ENCODE measurements at places on chromosomes 7 and 10.
A peak's percentile ranks its signal among the peaks of the same experiment; 100 is the strongest.

DNA sequence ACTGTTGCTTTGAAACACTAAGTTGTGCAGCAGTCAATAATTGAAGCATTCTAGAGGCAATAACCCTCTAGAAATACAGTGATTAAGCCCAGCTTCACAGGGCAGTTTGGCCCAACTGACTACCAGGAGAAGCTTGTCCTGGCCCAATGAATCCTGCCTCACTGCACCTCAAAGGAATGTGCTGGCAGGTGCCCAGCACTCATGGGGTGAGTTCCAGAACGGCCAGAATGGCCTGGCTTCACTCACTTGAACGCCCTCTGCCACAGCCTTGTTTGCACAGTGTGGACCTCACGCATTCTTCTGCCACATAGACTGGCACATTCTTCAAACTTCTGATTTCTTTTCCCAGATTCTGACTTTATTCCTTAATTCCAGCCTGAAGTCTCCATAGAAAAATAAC lies 6.6 kb upstream of the ITIH2 start:
- no peak for DNase-seq

DNA sequence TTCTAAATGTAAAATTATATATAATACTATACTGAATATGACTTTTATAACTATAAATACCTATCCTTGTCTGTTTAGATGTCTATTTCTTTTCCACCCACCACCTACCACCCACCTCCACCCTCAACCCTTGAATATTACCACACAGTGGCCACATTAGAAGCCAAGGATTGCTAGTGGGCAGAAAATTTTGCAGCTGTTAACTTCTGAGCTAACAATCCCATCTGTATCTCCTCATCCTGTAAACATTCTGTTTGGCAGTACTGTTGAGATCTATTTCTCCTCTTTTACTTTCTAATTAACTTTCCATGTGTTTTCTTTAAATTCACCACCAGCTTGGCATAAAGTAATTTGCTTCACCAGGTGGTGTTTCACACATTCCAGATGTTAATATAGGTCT lies 281.1 kb upstream of the BMPER start:
- no peak for DNase-seq

DNA sequence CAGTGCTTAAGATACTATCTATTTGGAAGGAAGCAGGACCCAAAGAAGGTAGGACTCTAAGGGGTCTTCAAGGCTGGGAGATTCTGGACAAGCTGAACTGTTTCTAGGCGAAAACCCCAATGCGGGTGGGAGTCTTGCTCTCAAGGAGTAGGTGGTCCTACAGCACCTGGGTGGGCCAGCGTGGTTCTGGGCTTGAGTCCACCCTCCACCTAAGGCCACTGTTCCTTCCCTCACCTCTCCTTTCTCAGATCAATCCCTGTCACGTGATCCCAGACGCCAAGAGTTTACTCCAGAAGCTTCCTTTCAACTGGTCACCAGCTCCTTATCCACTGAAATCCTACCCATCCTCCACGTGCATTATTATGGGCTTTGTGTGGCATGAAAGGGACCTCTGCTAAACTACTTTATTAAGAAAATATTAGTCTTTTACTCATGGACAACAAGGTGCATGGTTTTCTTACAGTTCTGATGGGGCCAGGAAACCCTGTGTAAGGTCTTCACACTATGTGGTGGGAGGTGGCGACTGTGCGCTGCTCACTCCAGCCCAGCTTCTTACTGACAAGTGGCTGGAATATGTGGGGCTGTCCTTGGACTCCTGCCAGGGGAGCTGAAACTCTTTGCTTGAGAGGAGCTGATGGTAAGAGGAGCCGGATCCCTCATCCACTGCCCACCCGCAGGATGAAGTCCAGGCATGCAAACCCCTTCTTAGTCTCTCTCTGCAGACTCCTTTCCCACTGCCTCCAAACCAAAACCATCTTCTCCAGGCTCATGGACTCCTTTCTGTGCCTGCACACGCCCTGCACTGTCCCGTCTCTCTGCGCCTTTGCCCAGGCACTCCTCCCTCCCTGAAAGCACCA lies 1.6 kb downstream of the ZNF746 start:
- DNase-seq, result peak; percentile 58

GRCh38 chr7:12731214-12731656 lies 43.8 kb downstream of the ARL4A start:
- DNase-seq, result no peak

DNA sequence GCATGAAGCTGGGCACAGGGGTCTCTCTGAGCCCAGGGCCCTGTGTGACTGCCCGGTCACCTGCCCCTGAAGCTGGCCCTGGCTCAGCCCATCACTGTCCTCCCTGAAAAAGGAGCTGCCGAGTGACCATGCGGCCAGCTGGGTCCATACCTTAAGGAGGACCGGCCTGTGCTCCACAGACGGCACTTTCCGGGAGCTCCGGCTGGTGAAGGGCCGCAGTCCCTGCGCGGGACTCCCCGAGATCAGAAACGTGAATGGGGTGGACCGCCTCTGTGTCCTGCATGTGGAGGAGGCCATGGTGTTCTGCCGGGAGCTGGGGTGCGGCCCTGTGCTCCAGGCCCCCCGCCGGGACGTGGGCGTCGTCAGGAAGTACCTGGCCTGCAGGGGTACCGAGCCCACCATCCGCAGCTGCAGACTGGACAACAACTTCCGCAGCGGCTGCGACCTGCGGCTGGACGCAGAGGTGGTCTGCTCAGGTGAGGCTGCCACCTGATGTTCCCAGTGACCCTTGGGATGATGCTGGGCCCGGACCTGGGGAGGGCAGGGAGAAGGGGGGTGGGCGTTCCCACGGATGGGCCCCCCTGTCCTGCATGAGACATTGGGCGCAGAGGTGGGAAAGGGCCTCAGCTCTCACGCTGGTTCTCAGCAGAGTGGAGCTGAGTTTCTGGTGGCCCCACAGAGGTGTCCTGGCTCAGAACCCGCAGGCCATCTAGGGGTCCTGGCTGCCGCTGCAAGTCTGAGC lies 3.5 kb downstream of the SCART1 start:
- no peak for DNase-seq

DNA sequence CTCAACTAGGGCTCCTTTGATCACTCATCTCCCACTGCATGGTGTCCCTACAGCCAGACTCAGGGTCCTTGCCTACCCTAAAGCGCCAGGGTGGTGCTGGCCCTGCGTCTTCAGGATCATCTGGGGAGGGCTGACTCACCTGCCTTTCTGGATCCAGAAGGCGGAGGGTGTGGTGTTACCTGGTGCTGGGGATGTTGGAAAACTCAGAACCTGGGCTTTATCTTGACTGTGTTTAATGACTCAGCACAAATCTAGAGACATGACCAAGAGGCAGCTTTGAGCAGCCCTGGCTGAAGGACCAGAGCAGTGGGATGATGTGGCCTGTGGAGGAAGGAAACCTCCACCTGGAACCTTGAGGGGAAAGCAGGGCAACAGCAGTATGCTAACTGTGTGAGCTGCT lies 96.5 kb downstream of the GRK5 start:
- DNase-seq, result no peak
